ENCODE measurements at places on chromosomes 11 and 22.
A peak's percentile ranks its signal among the peaks of the same experiment; 100 is the strongest.

- DNase-seq, result no peak
These were observed 80.2 kb downstream of the CCDC34 start for GRCh38 chr11:27282806-27283205.

DNA sequence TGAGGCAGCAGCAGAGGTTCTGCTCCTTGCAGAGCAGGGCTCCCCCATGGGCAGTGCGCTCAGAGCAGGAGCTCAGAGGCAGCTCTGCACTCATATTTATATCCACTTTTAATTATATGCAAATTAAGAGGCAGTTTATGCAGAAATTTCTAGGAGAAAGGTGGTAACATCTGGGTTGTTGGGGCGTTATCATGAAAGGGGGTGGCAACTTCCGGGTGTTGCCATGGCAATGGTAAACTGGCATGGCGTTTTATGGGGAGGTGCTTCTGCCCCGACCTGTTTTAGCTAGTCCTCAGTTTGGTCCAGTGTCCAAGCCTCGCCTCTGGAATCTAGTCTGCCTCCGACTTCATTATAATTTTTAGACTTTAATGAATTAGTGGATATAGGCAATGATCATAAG, 1191.7 kb downstream of the TBC1D22A start:
- DNase-seq, result no peak

DNA sequence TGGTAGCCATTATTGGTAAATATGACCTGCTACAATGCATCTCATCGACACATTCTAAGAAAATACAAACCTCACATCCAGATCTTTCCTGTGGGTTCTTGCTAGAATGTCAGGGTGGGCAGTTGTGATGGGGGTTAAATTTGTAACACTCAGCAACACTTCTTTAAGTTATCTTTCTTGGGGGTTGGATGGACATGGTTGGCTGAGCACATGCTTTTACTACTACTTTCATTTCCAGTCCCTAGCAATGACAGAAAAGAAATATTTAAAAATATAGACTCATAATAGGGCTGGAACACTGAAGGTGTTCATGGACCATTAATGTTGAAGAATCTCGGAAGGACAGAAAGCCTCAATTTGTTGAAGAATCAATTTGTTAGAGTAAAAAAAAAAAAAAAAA, 57.6 kb downstream of the APOL3 start:
- no peak for DNase-seq

GRCh38 chr11:77522215-77522614, 48.3 kb upstream of the PAK1 start:
- DNase-seq, result no peak

DNA sequence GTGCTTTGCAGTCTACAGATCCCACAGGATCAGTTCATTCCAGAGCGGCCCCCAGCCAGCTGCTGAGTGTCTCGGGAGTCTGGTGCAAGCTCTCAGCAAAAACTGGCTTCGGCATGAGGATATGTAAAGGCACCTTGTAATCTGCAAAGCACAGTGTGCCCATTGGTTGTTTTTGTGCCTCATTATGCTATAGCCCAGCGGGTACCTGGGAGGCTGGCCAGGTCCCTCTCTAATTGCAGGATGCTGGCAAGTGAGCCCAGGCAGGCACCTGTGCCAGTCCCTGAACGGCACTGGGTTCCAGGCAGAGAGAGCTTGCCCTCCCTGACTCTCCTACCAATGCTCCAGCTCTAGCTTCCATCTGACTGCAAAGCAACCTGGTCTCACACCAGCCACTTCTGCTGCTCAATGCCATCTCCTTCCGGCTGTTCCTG, 128.7 kb downstream of the DSCAML1 start:
- DNase-seq, result no peak

DNA sequence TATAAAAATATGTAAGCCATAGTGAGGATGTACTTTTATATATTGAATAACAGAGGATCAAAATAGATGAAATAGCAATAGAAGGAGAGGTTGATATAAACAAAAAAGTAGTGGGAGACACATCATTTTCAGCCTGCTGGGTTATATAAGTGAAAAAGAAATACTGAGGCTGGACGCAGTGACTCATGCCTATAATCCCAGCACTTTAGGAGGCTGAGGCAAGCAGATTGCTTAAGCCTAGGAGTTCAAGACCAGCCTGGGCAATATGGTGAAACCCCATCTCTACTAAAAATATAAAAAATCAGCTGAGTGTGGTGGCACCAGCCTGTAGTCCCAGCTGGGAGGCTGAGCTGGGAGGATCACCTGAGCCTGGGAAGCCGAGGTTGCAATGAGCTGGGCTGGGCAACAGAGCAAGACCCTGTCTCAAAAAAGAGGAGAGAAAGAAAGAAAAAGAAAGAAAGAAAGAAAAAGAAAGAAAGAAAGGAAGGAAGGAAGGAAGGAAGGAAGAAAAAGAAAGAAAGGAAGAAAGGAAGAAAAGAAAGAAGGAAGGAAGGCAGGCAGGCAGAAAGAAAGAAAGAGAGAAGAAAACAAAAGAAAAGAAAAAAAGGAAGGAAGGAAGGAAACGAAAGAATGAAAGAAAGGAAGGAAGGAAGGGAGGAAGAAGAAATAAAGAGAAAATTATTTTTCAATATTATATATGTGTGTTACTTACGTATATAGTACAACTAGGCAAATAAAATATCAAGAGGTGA, 7.0 kb upstream of the P2RY2 start:
- DNase-seq, result no peak

GRCh38 chr11:1490651-1491050, 4.1 kb upstream of the MOB2 start:
- DNase-seq, result no peak

DNA sequence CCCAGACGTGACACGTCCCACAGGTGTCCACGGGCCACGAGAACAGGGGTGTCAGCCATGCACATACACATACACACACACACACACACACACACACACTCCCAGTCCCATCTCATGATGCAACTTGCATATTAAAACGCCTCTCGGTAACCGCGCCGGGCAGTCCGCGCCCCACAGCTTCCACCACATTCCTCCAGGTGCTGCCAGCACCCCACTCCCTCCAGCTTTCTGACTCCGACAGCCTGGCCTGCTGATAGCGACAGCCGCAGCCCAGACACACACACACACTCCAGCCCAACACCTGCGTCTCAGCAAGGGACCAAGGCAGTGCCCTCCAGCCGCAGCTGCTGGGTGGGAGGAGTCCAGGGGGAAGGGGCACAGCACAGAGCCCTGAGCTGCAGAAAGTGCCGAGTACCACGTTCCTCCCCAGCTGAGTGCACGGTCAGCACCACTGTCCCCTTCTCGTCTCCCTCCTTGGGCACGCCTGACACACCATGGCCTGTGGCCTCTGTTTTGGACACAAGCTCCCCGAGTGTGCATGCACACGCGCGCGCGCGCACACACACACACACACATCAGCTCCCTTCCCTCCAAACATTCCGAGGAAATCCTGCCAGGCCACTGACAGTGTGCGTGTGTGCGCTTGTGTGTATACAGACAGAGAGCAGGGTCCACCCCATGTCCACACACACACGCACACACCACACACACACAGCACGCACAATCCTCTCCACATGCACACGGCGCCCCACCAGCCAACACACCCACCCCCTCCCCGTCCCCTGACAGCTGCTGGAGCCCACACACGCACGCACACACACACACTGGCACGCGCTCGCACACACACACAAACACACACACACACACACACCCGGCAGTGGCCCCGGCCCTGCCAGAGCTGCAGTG, 1.2 kb downstream of the ELFN2 start:
- DNase-seq, result no peak

GRCh38 chr11:69744435-69744834, 30.7 kb downstream of the FGF4 start:
- DNase-seq, result no peak

- no peak for DNase-seq
These were observed 64.5 kb upstream of the NECTIN1 start for GRCh38 chr11:119793335-119793984.

GRCh38 chr22:17359501-17359900, 9.8 kb upstream of the CECR2 start:
- DNase-seq, result no peak

DNA sequence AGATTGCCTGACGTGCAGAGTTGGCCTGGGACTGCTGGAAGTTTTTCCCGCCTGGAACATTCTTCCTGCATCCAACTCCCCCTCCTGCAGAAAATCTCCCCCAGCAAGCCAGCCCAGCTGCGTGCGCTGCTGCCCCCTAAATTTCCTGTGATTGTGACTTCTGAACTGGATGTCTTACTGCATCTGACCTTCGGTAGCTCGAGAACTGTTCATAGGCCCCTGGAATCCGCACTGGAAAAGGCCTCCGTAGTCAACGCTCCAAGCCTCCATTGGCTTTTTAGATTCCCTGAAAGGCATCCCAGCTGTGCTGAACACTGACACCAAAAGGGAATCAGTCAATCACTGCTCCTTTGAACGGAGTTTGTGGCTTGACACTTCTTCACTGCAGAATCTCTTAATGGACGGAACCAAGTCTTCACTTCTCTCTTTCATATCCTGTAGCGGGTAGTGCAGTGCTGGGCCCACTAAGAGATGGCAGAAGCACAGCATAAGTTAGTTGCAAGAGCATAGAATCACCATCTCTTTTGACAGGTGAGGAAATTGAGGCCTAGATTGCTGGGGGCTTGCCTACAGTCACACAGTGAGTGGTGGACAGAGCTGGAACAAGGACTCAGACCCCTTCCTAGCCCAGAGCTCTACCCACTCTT, 14.2 kb upstream of the RASD2 start:
- no peak for DNase-seq

DNA sequence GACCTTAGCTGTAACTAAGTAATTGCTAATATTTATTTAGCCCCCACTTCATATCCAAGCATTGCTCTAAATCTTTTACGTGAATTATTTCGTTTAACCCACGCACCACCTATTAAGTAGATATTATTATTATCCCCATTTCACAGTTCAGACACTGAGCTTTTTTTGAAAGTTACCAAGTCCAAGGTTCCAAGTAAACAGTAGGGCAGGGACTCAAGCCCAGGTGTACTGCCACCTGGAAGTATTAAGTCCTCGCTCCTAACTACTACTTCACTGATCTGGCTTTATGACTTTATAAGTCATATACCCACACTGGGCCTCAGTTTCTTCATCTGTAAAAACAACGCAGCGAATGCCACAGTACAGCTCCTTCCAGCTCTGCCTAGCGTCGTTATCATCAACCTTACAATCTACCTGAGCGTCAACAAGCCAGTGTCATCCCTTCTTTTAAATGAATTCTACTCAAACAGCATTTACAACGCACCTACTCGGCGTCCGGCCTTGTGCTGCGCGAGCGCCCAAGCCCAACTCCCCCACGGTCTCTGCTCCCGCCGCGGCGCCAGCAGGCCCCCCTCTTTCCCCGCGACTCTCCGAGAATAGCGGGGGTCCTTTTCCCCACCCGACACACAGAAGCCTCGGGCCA, 624 bp downstream of the TMEM41B start:
- no peak for DNase-seq

GRCh38 chr11:94757037-94757735, 11.0 kb upstream of the AMOTL1 start:
- DNase-seq, result no peak

- DNase-seq, result no peak
These were observed 54.1 kb downstream of the CHRDL2 start for GRCh38 chr11:74677131-74677530.

DNA sequence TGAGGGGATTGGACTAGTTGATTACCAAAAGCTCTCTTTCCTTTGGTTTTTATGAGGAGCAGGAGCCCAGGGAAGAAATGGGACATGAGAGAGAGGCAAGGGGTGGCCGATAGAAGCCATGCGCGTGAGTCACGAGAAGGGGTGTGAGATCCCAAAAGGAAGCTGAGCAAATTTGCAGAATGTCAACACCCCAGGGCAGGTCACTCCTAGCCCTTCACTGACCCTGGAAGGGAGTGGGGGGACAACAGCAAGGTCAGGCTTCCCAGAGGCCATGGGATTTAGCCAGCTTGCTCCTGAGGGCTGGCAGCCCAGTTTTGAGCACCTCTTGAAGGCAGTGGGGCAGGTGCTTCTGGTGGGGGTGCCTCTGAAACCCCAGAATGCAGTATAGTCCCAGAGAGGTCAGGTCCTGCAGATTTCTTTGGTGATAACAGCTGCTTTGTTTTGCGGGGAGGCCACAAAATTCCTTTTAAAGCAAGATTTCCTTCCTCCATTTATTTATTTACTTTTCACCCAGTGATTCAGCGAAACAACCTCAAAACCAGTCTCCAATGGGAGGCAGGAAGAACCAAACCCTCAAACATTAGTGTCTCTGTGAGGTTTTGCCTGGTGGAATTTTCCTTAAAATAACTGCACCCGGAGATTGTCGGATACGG, 40.1 kb upstream of the TIMP3 start:
- no peak for DNase-seq

- DNase-seq, result no peak
These were observed 33.7 kb downstream of the APLP2 start for GRCh38 chr11:130103296-130103814.

- peak; percentile 51 for DNase-seq
These were observed 14.4 kb downstream of the IL17REL start for GRCh38 chr22:49997932-49998717.

DNA sequence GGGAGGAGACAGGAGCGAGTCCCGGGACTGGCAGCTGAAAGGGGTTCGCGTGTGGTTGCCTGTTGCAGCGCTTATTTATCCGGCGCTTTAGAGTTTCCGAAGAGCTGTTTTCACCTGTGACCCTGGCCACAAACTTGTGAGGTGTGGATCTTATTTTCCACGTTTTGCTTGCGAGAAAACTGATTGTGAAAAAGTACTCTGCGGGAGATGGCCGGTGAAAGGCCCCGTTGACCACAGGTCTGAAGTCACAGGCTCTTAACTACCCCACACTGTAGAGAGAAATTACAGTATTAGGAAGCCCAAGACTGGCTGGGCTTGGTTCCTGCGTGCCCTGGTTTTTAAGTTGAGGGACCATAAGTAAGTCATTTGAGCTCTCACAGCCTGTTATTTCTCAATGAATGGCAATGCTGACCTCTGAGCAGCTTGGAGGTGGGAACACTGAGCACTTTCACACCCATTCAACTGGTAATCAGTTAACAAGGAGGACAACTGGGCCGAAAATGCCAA, 379 bp upstream of the RAB38 start:
- DNase-seq, result no peak

DNA sequence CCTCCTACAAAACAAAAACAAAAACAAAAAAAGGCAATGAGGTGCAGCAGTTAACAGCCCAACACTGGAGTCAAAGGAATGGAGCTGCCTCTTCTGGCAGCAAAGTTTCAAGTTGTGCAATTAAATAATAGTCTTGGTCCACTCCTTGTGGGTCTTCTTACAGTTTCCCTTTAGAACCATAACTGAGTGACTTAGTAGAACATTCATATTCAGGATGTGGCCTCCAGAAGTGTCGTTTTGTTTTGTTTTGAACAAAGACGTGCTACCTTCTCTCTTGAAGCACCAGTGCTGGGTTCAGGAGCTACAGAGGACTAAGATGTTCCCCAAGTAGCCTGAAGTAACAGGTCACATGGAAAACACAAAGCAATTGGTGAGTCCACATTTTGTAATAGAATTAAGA, 2.0 kb upstream of the JAML start:
- DNase-seq, result no peak

Measured in activated CD8-positive, alpha-beta memory T cell treated with anti-CD3 and anti-CD28 coated beads, Interleukin-2, amount 50 U/mL, for 48 hours (primary cell).